T-helper 17 cell (primary cell): ENCODE measurements at places on chromosomes 16 and 17. TPM values are rescaled to one million over a fixed set of nuclear protein-coding genes. Genes with fewer than 3 reads are reported as not detected.

DNA sequence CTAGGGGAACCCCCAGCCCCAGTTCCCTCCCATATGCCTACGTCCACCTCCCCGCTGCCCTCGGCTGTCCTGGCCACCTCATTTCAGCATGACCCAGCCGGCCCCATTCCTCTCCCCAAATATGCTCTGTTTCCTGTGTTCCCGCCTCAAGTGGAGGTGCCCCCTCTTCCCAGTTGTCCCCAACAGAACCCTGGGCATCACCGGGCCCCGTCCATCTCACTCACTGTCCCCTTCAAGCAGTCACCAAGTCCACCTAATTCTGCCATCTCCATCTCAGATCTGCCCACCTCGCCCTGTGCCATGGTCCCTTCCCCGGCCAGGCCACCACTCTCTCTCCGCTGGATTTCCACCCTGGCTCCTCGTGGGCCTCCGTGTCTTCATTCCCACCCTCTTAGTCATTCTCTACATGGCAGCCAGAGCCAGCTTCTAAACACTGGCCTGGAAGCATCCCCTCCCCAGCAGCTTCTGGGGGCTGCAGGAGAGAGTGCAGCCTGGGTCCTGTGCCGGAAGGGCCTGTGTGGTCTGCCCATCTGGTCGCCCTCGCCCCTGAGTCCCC, 12.8 kb downstream of the CDK3 start:
- H3K4me3 ChIP-seq = no peak overlapping the region
- H3K36me3 ChIP-seq = no peaks in the 10 kb centered on the region
- peaks cover 8% of the 10 kb centered on the region for H3K4me1 ChIP-seq
- H3K27me3 ChIP-seq = no peaks in the 10 kb centered on the region
- no peak overlapping the region for H3K27ac ChIP-seq

DNA sequence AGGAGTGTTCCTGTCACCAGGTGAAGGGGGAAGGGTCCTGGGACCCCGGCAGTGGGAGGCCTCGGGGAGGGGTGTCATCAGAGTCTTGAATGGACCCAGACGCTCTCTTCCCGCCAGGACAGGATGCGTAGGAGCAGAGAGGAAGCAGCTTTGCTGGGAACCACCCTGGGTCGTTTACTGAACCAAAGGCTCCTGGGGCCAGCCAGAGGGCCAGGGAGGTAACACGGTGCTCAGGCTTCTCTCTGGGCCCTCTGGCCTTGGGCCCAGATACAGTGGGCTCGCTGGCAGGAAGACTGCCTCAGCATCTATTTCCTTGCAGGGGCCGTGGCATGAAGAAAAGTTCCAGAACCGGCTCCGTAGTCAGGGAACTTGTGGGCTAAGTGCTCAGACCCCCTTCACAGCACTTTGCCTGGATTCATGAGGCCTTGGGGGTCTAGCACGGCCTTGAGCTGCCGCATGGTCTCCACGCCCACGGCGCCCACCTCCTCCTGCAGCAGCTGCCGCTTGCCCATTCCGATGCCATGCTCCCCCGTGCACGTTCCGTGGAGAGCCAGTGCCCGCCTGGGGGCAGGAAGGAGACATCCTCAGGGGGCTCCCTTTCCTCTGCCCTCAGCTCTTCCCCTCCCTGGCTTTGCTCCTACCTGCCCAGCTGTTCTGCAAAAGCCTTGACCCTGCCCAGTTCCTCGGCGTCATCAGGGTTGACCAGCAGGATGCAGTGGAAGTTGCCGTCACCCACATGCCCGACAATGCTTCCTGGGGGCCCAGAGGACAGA, 4.4 kb downstream of the LDHD start:
- peak overlapping the region; percentile 87 for H3K4me3 ChIP-seq
- peaks cover 4% of the 10 kb centered on the region for H3K27me3 ChIP-seq
- peak overlapping the region; percentile 99 for H3K27ac ChIP-seq
- peaks cover 3% of the 10 kb centered on the region for H3K36me3 ChIP-seq
- H3K4me1 ChIP-seq = peaks cover 45% of the 10 kb centered on the region

- H3K4me3 ChIP-seq = peak overlapping the region; percentile 97
- H3K36me3 ChIP-seq = no peaks in the 10 kb centered on the region
- peaks cover 32% of the 10 kb centered on the region for H3K4me1 ChIP-seq
These were observed 2.0 kb downstream of the WSB1 start for GRCh38 chr17:27295945-27296344.

DNA sequence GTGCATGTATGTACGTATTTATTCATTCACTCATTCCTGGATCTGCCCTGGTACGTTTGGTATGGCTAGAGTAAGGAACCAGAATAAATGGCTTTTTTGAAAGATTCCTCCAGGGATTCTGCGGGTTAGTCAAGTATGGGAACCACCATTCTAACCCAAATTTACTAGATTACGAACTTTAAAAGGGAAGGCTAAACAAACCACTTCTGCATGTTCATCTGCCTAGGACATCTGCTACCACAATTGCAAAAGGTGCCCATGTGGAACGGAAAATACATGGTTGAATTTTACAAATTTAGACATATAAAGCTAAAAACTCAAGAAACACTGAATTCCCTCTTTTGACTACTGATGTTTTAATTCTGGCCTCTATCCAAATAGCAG, 22.1 kb downstream of the CYTH1 start:
- DNase-seq = no peak
- H3K4me1 ChIP-seq = peaks cover 58% of the 10 kb centered on the region
- peak overlapping the region; percentile 89 for H3K4me3 ChIP-seq
- peak overlapping the region; percentile 98 for H3K27ac ChIP-seq
- H3K27me3 ChIP-seq = no peaks in the 10 kb centered on the region

DNA sequence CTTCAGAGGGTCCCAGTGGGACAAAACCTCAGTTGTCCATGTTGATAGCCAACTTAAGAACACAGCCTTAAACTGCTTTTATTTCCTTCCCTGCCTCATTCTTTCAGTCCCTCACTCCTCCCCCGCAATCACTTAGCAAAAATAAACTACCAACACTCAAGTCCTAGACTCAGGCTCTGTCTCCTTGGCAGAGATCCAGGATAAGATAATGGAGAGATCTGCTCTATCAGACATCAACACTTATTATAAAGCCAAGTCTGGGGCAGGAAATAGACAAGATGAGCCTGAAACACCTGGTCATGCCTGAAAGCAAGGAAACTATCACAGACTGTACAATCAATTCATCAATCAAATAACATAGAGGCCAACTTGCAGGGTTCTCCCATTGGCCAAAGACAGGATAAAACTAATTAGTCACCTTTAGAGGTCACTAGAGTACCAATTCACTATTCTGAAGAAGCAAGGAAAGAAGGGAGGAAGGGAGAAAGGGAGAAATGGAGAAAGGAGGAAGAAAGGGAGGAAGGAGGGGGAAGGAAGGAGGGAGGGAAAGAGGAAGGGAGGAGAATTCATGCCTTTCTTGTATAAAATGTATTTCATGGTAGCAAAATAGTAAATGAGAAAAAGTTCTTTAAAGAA, 15.7 kb downstream of the HYDIN start:
- peaks cover 45% of the 10 kb centered on the region for H3K27me3 ChIP-seq
- H3K27ac ChIP-seq = no peak overlapping the region
- H3K4me1 ChIP-seq = peaks cover 4% of the 10 kb centered on the region
- H3K36me3 ChIP-seq = no peaks in the 10 kb centered on the region

Gene OR2C1
- total RNA-seq = not detected

Gene HEATR3
- 10.9 TPM for total RNA-seq

Gene ACSM3
- 6.6 TPM for total RNA-seq
